ENCODE measurements at places on chromosomes 2 and 18.

GRCh38 chr2:149363958-149364357 is 33.6 kb downstream of the LYPD6 start:
- DNase-seq = peak; percentile 31

DNA sequence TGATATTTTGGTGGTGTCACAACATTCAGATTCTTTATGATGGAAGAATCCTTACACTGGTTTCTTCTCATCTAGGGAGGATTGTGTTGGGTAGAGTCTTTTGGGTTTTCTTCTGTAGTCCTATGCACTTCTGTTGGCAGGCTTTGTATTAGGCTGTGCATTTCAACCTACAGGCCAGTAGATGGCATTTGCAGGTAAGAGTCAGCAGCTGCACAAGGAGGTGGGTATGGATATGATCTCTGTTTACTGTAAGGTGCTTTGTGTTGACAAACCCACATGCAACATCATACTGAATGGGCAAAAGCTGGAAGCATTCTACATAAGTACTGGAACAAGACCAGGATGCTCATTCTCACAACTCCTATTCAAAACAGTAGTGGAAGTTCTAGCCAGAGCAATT is 656.8 kb downstream of the METTL4 start:
- no peak for DNase-seq

DNA sequence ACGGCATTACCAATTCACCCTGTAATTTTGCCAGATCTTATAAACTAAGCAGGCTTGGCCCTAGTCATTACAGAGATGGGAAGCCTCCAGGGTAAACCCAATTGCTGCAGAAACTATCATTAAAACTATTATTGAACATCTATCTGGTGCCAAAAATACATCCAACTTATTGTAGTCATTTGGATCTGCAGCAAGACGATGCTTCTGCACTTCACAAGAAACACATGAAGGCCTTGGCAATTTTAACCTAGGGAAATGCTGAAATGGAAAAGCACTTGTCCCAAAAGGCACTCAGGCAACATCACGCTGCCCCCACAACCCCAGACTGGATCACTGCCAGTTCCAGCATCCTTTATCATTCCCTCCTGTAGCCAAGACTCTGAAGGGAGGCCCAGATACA is 85.3 kb upstream of the ACVR2A start:
- no peak for DNase-seq

DNA sequence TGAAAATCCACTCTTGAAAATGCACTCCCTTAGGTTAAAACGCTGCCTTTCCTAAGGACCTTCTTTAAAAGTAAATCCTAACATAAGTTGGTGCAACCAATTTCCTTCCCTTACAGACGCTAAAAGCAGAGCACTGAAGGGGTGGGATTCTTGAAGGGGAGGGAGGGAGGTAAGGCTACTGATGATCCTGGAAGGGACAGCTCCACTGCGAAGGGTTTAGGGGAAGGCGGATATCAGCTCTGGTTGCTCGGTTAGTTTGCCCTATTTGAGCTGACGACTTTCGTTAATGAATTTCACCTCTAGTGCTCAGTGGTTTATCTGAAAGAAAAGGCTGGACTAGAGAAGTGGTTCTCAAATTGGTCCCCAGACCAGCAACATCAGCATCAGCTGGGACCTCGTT is 49.7 kb upstream of the SIGLEC15 start:
- no peak for DNase-seq

DNA sequence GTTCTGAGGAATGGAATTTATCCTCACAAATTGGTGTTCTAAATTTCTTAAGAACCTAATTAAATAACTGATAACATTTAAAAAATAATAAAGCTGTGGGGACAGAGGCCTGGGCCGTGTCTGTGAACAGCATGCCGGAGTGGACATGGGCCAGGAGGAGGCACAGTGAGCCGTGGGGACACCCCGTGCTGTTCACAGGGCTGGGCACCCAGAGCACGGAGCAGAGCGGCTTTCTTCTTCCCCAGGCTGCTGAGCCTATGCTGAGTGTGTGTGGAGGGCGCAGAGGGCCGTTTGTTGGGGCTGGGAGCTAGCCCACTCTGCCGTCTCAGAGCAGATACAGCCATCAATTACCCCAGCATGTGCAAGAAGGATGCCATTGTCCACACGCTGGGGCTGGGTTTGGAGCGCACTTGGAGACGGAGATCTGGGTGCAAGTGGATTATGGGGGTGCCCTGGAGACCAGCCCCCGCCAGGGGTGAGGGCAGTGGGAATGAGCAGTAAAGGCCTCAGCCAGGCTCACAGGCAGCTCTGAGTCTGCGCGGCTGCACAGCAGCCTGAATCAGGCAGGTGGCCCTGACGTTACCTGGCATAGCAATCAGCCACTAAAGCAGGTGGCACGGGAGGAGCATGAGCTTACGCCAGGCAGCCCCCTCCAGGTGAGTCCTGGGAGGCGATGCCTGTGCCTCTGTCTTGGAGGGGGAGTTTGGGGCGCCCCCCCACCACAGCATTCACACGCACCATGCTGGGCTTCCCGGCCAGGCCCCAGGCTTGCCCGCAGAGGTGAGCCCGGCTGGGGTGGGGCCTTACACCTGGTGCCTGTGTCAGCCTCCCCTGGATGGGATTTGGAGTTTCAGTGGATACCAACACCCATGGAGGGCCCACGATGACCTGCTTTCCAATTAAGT is 52.1 kb upstream of the SLC66A3 start:
- no peak for DNase-seq

GRCh38 chr2:155997538-155997937 is 335.0 kb downstream of the NR4A2 start:
- no peak for DNase-seq

GRCh38 chr2:193315428-193316091 is 1120.8 kb upstream of the TMEFF2 start:
- DNase-seq = no peak

- DNase-seq = no peak
Measured at GRCh38 chr2:107570876-107571275, 255.8 kb upstream of the RGPD4 start.

GRCh38 chr2:157122776-157123175 is 134.7 kb upstream of the GALNT5 start:
- DNase-seq = no peak

DNA sequence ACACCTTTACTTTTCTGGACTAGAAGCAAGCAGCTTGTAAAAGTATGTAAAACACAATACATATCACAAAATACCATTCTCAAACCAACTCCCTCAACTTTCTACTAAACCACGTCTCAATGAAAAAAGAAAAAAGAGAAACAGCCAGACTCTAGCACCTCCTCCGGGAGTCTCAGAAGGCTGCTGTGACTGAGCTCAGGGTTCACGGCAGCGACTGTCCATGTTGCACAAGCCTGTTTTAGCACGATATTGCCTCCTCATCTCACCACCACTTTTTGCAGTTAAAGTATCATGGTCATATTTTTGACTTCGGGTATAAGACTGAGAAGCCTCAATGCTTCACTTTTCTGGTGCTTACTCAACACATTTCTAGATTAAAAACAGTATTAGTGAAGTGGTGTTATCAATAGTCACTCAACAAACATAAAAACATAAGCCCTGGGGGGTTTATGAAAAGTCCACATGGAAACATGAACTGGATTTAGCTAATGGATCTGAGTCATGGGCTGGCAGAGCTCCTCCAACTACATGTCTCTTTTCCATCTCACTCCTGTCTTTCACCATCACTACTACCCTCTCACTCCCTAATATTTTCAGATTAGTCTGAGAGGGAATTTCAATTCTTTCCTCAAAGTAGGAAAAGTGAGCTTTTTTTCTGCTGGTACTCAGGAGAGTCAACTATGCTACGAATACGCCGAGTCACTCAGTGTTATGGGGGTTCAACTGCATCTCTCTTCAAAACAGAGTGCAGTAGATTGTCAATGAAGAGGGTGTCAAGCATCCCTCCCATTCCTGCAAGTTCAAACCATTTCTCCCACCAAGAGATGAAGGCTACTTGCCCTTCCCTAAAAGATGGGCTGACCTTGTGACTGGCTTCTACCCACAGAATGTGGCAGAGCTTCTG is 113.7 kb downstream of the OSR1 start:
- DNase-seq = no peak

DNA sequence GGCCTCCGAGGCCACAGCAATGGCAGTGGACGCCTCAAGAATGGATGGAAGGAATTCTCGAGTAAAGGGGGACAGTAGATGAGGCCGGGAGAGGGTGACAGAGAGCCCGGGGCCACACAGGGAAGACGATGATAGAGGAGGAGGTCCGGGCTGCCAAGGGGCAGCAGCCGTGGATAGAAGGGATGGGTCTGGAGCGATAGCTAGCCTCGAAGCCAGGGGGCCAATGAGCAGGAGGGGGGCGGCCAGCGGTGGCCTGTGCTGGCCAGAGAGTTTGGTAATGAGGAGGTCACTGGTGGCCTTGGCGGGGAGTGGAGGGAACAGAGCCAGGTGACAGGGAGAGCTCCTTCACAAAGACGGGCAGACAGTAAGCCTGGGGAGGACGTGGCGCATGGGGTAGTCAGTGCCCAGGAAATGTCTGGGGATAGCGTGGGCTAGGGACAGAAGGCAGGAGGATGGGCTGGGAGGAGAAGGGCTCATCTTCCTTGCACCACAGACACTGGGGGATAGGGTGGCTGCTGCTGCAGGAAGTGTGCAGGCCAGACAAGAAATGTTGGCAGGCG is 87.8 kb upstream of the ASB18 start:
- no peak for DNase-seq

GRCh38 chr2:205361272-205361671 is 321.0 kb upstream of the NRP2 start:
- DNase-seq = no peak

GRCh38 chr2:200652158-200652557 is 66.3 kb downstream of the AOX1 start:
- no peak for DNase-seq

DNA sequence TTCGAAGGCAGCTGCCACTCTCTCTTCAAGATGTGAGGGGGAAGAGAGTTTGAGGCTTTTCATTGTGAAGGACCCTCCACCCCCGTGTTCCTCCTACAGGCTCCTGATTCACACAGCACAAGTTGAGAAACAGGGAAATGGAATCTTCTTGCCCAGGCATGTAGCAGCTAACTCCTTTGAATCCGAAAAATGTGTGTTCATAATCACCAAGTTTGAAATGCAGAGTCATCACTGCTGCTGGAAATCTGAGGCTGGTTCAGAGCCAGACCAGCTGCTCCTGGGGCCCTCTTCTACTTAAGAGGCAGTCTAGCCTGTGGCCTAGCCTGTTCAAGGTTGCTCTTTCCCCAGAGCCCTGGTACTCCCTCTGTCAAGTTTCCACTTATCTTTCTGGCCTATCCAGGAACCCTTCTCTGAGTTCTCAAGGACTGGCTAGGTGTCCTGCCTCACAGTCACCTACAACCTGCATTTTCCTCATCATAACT is 166.4 kb downstream of the TMEM247 start:
- DNase-seq = peak; percentile 95

DNA sequence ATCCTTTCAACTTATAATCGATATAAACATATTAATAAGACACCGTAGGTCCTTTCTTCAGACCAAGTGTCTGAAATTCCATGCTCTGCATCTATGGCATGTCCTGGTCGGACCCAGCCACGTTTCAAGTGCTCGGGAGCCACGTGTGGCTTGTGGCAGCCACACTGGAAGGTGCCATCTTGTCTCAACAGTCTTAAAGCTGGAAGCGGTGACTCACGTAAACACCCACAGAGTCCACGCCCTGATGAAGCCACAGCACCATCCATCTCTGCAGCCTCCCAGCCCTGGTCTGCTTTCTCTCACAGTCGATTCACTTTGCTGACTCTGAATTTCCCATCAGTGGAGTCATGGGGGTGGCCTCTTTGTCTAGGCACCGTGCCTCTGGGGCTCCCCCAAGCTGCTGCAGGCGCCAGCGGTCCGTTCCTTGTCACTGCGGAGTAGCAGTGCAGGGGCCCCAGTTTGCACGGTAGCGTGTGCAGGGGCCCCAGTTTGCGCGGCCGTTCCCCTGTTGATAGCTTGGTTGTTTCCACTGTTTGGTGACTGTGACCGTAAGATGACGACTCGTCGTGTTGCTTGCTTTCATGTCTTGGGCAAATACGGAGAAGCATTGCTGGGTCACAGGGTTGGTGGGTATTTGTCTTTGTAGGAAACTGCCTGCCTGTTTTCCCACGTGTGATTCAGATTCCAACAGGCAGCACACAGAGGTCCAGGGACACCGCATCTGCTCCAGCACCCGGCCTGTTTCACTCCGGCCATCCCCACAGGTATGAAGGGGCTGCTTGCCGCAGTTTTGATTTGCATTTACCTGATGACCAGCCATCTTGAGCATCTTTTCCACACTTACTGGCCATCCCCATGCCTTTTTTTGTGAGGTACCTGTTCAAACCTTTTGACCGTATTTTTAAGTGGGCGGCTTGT is 240.3 kb downstream of the HDAC4 start:
- no peak for DNase-seq
